ENCODE measurements at places on chromosomes 5 and 9. TPM values are rescaled to one million over a fixed set of nuclear protein-coding genes. Genes with fewer than 3 reads are reported as not detected.

- DNase-seq, result peak; percentile 10
Measured at GRCh38 chr9:107784235-107784958, 294.8 kb upstream of the KLF4 start.

DNA sequence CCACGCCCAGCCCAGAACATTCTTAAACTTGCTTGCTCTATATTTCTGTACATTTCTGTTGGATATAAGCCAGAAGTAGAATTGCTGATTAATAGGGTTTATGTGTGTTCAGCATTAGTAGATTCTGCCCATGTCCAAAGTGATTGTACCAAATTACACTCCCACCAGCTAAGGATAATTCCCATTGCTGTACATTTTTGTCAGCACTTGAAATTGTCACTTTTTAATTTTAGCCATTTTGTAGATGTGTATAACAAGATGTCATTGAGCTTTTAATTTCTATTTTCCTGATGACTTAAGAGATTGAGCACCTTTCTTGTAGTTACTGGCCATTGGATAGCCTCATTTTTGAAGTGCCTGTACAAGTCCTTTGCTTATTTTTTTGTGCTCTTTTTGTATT lies 46.4 kb downstream of the AQP7 start:
- no peak for DNase-seq

DNA sequence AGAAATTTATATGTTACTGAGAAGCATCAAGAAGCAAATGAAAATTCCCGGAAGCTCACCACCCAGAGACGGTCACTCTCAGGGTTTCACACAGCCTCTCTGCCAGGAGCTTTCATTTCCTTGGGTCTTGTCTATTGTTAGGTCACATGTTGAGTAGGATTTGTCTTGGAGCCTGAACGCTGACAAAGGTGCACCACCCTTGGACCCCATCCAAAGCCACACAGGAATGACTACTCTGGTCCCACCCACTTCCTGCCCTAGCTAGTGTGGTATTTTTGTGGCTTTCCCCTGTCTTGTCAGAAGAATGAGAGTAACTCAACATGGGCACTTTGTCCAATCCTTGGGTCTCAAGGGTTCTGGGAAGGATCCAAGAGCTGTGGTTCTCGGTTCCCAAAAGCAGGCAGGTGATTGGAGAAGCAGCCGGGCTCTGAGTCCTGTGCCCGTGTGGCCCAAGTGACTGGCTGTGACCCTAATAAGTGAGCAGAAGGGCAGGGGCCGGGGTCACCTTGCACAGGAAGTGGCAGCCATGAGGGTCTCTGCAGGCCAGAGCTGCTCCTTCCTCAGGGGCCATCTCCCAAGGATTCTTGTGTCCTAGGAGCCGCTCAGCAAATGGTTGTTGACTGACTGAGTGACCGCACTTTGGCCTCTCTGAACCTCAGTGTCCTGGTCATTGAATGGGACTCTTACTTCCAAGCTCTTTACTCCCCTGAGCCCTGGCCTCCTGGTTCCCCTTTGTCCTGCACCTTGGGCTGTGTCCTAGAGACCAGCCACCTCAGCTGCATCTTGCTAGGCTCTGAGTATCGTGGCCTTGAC lies 6.9 kb downstream of the FGD3 start:
- peak; percentile 33 for DNase-seq

GRCh38 chr9:121783521-121784507 lies 132.4 kb downstream of the DAB2IP start:
- DNase-seq, result no peak

GRCh38 chr5:141685591-141685990 lies 3.6 kb upstream of the ARAP3 start:
- no peak for DNase-seq

DNA sequence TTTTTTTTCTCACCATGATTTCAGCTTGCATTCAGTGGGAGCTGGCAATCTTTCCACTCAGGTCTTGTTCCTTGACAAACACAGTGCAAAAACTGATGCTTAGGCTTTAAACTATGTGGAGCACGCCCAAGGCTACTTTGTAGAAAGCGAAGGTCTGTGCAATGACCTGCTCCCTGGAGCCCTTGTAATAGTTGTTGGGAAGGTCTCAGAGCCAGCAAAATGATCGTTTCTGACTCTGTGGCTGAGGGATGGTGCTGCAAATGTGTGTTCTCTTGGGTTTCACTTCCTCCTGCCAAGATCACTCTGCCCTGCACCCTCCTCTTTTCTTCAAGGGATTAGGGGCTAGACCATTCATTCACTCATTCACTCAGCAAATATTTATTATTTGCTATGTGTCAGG lies 249.7 kb upstream of the MAP3K1 start:
- no peak for DNase-seq

DNA sequence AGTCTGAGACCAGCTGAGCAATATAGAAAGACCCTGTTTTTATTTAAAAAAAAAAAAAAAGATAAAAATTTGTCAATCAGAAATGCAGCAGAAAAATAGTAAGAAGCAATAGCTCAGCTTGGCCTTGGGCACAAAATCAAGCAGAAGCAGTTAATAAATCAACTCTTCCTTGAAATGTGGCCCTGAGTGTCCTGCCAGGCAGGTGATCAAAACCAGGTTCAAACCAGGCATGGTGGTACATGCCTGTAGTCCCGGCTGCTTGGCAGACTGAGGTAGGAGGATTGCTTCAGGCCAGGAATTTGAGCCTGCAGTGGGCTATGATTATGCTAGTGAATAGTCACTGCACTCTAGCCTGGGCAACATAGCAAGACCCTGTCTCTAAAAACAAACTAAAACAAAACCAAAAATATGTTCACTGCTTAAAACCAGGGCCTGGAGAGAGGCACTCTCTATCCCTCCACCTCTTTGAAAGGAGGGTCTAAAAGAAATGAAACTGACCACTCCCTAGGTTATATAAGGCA lies 27.9 kb upstream of the KLF9 start:
- no peak for DNase-seq

- DNase-seq, result no peak
Measured at GRCh38 chr5:58015175-58015574, 444.7 kb downstream of the PLK2 start.

DNA sequence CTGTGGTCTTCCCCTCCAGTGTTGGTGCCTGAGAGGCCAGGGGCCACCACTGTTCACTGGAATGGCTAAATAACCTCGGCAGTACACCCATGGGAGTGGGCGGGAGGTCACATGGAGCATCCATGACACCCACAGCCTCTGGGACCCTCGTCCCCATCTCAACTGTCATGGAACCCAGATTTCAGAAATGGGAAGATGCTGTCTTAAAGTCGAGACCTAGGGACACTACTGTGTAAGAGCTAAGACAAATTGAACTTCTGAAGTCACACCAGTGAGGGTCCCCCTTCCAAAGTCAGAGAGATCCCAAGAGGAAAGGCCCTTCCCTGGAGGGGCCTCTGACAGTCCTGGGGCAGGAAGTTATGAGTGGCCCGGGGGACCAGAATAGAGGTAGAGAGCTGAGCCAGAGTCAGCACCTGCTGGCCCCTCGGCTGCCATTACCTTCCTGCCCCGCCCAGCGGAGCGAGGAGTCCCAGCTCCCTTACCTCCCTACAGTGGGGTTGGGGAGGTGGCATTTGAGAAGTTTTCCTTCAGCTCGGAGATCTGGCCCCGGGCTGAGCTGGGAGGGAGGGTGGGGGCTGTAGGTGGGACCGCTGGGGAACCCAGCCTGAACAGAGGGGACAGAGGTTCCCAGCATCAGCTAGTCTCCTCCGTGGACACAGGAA lies 7.6 kb downstream of the BARX1 start:
- DNase-seq, result no peak

DNA sequence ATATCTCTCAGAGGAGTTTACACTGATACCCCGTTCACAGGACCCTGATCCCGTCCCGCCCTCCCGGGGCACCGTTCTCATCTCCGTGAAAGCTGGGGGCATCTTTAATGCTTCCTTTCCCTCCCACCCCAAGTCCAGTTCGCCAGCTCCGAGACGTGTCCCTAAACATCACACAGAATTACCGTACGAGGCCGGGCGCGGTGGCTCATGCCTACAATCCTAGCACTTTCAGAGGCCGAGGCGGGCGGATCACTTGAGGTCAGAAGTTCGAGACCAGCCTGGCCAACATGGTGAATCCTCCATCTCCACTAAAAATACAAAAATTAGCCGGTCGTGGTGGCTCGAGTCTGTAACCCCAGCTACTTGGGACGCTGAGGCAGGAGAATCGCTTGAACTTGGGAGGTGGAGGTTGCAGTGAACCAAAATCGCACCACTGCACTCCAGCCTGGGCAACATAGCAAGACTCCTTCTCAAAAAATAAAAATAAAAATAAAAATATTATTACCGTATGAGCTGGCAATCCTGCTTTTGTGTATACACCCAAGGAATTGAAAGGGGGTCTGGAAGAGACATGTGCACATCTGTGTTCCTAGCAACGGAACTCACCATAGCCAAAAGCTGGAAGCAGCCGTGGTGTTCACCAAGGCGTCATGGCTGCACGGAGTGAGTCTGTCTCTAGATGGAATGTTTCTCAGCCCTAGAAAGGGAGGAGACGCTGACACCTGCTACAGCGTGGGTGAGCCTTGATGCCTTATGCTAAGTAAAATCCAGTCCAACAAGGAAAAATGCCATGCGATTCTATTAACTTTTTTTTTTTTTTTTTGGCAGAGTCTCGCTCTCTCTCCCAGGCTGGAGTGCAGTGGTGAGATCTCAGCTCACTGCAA lies 1.2 kb upstream of the ABO start:
- peak; percentile 9 for DNase-seq

GRCh38 chr5:116520771-116521170 lies 53.9 kb downstream of the SEMA6A start:
- DNase-seq, result no peak

DNA sequence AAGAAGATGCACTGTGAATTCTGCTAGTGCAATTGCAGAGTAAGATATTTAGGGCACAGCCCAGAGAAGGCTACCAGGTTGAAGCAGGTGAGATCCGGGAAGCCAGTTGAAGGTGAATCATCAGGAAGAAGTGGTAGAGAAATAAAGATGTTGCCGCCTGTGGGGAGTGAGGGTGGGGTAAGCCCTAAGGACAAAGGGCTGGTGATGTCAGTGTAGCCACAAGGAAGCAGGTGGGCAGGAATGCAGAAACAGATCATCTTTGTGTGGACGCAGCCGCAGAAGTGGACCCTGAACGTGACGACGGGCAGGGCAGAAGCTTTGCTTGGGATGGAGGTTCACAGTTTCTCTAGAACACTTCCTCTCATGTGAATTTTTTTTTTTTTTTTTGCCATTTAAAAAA lies 164.2 kb downstream of the ACTL7B start:
- DNase-seq, result no peak

DNA sequence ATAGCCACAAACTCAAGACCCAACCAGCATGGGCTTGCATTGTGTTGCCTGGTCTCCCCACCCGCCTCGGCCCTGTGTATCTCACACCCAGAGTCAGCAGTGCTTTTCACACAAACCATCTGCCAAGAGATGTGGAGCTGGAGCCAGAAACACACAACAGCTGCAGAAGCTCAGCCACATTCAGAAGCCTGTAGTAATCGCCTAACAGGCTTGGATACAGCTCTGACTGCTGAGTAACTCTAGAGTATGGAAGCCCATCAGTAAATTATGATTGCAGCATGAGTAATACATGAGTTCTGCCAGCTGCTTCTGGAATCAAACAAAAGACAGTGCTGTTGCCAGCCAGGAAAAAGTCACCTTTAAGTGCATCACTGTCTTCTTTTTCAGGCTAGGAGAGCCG lies 16.0 kb downstream of the TEK start:
- DNase-seq, result no peak

DNA sequence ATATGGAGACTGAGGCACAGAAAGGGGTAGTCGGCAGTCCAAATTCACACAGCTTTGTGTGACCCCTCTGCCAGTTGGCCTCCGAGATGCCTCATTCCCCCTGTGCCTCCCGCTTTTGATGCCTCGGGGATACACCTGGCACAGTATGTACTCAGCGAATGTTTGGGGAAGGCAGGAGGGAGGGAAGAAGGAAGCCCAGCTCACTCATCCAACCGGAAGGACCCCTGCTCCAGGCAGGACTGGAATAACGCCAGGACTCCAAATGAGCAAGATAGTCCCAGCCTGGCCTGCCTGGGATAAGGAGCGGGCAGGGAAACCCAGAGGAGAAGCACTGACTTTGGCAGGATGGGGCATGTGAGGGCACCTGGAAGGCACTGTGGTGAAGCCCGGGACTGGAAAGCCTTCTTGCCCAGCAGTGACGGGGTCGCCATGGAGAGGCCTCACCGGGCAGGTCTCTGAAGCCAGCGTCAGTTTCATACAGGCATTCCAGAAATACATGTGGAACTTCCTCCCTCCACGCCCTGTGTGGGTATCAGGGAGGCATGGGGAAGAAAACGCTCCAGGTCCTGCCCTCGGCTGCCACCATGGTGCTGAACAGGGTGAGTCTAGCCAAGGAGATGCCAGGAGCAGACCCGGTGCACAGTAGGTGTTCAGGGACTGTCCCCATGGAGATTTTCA lies 20.3 kb downstream of the LMX1B start:
- no peak for DNase-seq

DNA sequence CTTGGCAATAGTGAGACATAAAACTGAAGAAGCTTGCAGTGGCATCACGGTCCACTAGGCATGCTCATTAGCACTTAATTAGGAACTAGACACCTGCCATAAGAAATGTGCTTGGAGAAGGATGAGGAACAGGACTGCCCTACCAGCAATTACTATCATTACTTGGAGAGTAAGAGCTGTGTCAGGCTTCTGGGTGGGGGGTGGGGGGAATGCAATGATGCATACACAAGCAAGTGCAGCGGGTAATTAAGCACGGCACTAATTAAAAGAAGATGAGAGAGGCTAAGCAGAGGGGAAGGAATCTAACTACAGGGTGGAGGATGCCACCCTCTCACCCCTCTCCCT lies 53.1 kb downstream of the TLE1 start:
- DNase-seq, result no peak

DNA sequence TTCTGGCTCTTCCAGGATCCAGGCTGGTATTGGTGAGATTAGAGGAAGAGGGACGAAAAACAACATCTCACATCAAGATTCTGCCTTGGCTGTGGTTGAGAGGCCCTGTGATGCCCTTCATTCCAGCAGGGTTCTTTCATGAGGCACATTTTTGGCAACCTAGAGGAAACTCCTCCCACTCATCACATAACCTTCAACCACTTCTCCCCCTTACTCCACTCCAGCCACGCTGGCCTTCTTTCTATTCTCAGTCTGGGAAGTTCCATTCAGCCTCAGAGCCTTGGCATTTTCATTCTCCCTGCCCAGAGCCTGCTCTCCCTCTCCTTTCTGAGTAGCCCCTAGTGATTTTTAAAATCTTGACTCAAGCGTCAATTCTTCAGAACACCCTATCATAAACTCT lies 337.5 kb downstream of the ZSWIM6 start:
- no peak for DNase-seq

DNA sequence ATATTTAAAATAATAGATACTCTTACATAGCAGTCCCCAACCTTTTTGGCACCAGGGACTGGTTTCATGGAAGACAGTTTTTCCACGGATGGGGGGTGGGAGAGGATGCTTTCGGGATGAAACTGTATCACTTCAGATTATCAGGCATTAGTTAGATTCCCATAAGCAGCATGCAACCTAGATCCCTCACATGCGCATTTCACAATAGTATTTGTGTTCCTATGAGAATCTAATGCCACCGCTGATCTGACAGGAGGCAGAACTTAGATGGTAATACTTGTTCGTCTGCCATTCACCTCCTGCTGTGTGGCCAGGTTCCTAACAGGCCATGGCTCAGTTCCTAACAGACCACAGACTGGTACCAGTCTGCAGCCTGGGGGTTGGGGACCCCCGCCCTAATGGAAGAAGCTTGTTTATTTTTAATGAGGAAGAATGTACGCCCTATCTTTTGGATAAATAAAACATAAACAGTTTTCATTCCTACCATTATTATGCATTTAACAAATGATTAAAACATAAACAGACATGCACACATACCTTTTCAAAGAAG lies 187.7 kb downstream of the ZSWIM6 start:
- no peak for DNase-seq

The VCAN gene
- total RNA-seq, result 18.7 TPM

The RAB3C gene
- 0.42 TPM for total RNA-seq

The TAF1L gene
- total RNA-seq, result not detected

The EGFLAM gene
- total RNA-seq, result 3.5 TPM

The MELK gene
- total RNA-seq, result 0.54 TPM

The FANCG gene
- 13.8 TPM for total RNA-seq
